ENCODE measurements at places on chromosomes 13 and 19.

DNA sequence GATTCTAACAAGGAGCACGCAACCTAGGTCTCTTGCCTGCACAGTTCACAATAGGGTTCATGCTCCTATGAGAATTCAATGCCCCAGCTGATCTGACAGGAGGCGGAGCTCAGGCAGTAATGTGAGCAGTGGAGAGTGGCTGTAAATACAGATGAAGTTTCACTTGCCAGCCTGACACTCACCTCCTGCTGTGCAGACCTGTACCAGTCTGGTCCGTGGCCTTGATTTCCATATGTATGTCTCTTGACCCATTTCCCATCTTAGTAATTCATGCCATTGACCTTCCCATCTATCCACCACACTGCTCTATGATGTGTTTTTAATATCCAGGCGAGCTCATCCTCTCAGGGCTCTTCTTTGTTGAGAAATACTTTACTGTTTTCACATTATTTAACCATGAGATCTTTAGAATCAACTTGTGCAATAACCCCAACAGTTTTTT, 95.2 kb downstream of the LRCH1 start:
- no peak for DNase-seq

DNA sequence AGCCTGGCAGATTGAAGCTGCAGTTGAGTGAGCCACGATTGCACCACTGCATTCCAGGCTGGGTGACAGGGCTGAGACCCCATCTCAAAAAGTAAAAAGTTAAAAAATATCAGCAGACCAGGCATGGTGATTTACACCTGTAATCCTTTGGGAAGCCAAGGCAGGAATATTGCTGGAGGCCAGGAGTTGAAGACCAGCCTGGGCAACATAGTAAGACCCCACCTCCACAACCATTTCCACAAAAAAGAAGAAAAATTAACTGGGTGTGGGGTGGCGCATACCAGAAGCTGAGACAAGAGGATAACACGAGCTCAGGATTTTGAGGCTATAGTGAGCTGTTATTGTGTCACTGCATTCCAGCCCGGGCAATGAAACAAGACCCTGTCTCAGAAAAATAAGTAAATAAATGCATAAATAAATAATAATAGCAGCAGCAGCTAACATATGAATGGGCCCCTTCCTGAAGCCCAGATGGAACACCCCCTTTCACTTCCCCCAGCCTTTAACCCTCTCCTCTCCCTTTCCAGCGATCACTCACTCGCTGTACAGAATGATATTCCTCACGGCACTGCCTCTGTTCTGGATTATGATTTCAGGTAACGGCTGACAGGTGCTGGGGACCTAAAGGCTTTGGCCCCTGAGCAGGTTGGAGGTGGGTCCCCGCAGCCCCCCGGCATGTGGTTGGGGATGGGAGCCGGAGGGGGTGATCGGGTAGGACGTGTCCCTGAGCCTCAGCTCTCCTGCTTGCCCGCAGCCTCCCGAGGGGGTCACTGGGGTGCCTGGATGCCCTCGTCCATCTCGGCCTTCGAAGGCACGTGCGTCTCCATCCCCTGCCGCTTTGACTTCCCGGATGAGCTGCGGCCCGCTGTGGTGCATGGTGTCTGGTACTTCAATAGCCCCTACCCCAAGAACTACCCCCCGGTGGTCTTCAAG, 3.2 kb downstream of the MAG start:
- no peak for DNase-seq

DNA sequence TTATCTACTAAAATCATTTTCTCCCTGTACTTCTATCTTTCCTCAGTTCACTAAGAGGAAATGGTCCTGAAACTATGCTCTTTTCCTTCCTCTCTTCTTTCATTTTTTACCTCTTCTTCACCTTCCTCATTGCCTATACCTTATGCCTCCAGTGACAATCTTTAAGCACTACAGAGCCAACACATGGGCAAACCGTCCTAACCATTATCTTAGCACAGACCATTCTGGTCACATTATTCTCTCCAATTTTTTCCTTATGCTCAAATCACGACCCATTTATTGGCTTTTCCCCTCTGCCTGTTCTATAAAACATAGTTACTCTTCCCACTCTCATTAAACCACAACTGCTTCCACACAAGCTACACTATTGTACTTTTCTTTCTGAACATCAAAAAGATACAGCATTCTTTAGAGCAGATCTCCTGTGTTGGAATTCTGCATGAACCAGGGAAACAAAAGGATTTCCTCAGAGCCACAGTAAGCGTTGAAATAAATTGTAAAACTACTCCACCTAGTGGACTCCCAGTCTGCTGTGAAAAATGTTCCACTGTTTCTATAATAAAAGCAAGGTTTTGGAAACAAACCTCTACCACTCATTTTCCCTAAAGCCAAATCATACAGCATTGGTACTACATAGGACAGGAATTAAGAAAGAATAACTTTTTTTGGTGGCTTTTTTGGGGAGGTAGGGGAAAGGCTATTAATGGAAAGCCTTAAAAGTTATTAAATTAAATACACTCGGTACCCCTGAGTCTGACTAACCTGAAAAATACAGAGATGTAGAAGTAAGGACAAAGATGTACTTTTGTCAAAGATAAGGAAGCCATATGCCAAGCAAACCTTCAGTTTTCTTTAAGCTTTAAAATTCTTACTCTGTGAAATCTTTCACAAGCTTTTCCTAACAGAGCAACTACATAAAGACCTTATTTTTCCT, 19.5 kb downstream of the NUFIP1 start:
- DNase-seq = no peak

DNA sequence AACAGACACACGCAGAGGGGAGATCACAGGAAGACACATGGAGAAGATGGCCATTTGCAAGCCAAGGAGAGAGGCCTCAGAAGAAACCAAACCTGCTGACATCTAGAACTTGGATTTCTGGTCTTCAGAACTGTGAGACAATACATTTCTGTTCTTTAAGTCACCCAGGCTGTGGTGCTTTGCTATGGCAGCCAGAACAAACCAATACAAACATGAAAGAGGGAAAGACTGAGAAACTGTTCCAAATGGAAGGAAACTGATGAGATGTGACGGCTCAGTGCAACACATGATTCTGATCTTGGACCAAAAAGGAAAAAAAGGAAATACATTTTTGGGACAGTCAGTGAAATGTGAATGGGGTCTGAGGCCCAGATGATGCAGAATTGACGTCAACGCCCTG, 30.2 kb upstream of the SACS start:
- DNase-seq = no peak

- no peak for DNase-seq
Measured at GRCh38 chr13:68944272-68944671, 1163.4 kb upstream of the ATXN8OS start.

DNA sequence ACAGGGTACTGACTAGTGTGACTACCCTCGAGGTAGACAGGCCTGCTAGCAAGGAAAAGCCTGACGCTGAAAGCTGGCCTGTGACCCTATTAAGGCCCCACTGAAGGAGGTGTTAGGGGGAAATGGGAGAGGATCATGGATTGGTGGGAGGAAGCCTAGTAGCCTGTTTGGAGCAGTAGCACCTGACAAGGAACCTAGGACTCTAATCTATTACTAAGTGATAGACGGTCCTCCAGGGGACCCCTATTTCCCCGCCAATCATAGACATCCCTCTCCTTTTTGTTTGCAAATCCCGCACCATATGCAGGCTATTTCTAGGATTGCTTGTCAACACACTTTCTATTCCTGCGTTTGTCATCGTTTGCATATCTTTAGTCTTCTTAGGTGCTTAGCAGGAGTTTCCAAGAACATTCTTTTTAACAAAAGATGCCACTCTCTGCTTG, 1338.8 kb upstream of the MIR17HG start:
- DNase-seq = no peak

DNA sequence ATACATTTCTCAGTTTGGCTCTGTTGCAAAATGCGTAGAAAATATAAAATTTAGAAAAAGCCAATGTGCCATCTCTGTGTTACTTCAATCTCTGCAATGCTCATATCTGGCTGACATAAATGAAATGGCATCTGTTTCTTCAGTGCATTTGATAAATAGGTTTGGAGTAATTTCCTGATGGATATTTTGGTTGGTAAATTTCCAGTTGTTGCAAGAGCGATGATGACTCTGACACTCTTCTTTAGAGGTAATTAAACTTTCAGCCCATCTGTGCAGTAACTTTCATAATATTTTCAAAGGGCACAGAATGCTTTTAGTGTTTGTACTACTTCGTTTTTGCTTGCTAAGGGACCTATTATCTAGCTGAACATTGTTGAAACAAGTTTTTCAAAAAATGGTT, 1286.4 kb downstream of the PCDH9 start:
- DNase-seq = no peak

GRCh38 chr19:56080669-56081401, 40.3 kb downstream of the ZNF787 start:
- DNase-seq = peak; percentile 65

- DNase-seq = no peak
Measured at GRCh38 chr13:56349866-56350265, 790.9 kb upstream of the PRR20A start.

DNA sequence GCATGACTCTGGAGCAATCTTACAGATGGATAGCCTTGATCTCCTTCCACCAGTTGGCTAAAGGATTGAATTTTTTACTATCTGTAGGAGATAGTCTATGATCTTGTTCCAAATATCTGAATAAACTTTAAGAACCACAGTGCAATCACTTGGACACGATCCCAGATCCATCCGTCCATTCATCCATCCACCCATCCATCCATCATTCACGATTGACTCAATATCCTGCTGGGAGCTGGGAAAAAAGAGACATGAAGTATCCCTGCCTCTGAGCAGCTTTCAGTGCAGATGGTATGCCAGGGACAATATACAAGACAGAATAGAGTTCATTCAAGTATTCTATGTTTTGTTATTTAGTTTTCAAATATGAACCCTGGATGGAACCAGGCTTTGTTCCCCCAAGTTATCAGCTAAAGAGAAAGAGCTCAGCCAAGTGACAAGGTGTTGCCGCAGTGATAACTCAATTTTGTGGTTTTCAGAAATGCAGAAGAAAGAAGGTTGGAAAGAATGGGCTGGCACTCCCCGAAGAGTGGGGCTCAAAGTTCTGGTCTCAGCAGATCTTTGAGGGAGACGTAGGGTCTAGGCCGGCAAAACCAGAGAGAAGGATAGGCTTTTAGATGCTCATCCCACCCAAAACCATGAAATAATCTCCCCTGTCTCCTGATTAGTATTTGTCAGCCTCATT, 66.3 kb downstream of the IRS2 start:
- no peak for DNase-seq

- DNase-seq = no peak
Measured at GRCh38 chr13:24747248-24748060, 16.5 kb upstream of the RNF17 start.

GRCh38 chr13:32587811-32588170, 1.5 kb downstream of the PDS5B start:
- DNase-seq = no peak

GRCh38 chr13:85995788-85996418, 196.7 kb upstream of the SLITRK6 start:
- DNase-seq = no peak

DNA sequence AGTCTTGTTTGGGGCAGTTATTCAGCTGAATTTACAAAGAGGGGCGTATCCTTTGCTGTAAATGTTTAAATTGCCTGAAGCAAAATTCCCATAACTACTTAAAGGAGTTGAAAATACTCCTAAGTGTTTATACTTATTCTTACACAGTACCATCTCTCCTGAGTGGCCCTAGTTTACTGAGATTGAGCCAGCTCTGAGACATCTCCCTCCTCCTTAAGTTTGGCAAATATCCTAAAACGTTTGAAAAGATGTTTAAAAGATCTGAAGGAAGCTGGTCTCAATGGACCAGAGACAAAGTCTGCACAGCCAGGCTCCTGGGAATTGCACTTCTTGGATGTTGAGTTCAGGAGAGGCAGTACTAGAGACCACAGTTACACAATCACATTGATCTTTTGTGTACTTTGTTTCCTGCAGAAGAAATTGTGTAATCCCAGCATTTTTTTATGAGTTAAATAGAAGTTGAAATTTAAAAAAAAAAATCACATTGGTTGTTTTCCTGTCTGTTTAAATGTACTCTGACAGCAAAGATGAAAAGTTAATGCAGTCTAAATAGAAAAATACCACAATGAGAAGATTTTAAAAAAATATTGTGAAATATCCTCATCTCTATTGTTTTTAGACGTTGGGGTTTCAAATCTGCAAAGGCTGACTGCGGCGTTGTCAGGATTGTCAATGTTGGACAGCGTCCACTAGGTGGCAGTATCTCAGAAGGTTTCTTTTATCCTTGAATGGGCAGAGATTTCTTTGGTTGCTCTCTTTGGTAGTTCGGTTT, 20.7 kb downstream of the TNFSF11 start:
- DNase-seq = peak; percentile 34

DNA sequence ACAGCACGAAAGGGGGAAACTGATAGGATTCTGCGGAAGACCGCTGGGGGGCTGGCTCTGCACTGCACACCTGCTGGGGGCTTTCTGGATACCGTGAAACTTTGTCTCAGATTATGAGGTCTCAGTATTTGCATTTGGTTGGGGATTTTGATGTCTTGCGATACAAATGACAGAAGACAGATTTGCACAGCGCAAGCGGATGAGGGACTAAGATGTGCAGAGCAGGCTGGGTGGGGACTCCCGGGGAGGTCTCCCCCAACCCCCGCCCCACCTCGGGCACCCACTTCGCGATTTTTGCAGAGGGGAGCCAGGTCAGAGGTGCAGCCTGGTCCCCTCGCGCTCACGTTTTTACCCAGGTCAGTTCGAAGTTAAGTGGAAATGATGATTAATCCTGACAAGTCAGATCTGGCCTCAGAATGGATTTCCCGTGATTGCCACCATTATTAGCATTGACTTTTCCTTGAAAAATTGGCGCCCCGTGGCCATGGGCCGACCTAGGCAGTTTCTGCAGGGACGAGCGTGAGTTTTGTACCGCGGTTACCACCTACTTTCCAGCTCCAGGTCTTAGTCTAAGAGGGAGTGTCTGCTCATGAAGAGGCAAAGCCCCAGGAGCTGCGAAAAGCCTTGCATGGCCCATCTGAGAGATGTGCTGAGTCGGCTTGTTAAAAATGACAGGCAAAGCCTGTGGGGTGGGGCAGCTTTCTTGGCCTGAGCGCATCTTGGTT, 1.3 kb upstream of the GJB2 start:
- no peak for DNase-seq

DNA sequence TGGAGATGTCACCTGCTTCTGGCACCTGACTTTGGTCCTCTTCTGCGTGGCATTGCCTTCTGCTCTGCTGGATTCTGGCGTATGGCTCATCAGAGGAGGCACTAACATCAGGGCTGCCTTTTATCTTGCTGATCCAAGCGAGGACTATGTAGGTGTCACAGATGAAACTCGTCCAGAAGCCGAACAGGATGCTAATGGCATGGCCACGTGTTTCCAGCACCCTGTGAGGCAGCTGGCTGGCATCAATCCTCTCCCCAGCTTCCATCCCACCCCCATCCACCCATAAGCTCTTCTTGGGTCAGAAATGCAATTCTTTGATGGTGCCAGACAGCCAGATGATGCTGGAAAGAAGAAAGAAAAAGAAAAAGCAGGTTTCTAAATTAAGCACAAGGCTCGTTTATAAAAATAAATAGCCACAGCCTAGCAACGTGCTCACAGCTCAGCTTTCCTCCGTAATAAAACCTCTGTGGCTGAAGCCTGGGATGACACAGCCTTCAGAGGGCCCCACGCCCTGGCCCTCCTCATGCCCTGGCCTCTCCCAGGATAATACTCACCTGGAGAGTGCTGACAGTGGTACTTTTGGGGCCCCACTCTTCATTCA, 212.9 kb upstream of the SERP2 start:
- no peak for DNase-seq

GRCh38 chr19:6660930-6661329, 9.0 kb downstream of the TNFSF14 start:
- no peak for DNase-seq
